GM23338 (cell line): ENCODE measurements at places on chromosomes 1 and 21. TPM values are rescaled to one million over a fixed set of nuclear protein-coding genes. Genes with fewer than 3 reads are reported as not detected.

GRCh38 chr1:148363439-148363810 lies 119.7 kb downstream of the PPIAL4G start:
- DNase-seq: no peak
- H3K27ac ChIP-seq: no peak overlapping the region
- H3K4me3 ChIP-seq: peak overlapping the region; percentile 58; the same call in 1 of the 2 replicates
- no peaks in the 10 kb centered on the region for H3K36me3 ChIP-seq

- no peaks in the 10 kb centered on the region for H3K36me3 ChIP-seq
- peak overlapping the region; percentile 65 for H3K4me3 ChIP-seq
- peaks cover 33% of the 10 kb centered on the region for H3K27me3 ChIP-seq
- H3K4me1 ChIP-seq: peaks cover 6% of the 10 kb centered on the region; the same call in 1 of the 2 replicates
Measured at GRCh38 chr1:180912211-180912800, 391 bp upstream of the KIAA1614 start.

- peak; percentile 23 for DNase-seq
- H3K36me3 ChIP-seq: no peaks in the 10 kb centered on the region
- H3K4me3 ChIP-seq: no peak overlapping the region
- H3K27me3 ChIP-seq: no peaks in the 10 kb centered on the region
- H3K27ac ChIP-seq: no peak overlapping the region
Measured at GRCh38 chr1:55584526-55585401, 369.6 kb upstream of the USP24 start.

- H3K27ac ChIP-seq: 0 out of 2 replicates have a peak overlapping the region, but pooled peaks have one; percentile 14
- no peak overlapping the region for H3K4me3 ChIP-seq
- H3K36me3 ChIP-seq: no peaks in the 10 kb centered on the region
- DNase-seq: no peak
- H3K4me1 ChIP-seq: peaks cover 14% of the 10 kb centered on the region
- H3K27me3 ChIP-seq: no peaks in the 10 kb centered on the region
Measured at GRCh38 chr1:9720785-9721605, 69.5 kb downstream of the PIK3CD start.

DNA sequence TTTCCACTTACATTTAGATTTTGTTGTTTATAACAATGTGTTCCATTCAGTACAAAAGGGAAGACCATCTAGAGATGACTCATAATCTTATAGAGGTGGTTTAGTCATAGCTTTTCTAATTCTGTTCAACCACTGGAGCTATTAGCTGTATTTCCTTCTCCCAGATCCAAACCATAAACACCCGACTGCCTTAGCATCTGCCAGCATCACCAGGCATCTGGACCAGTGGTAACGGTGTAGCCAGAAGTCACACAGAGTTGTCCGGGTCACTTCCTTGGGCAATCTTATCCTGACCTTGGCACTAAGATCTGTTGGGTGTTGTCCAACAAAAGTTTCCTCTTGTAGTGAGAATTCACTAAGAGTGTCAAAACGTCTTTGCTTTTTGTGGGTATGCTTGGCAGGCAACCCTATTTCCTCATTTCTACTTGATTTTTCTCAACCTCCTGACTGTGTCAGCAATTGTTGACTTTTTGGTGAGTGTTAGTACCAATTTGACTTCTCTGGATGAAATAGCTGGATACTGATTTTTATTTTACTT lies 372.1 kb upstream of the B3GALT2 start:
- no peak for DNase-seq
- H3K27me3 ChIP-seq: no peaks in the 10 kb centered on the region
- no peak overlapping the region for H3K4me3 ChIP-seq
- no peak overlapping the region for H3K27ac ChIP-seq
- H3K36me3 ChIP-seq: no peaks in the 10 kb centered on the region

The APP gene
- total RNA-seq: 383 and 444 TPM in 2 replicates

The ADGRB2 gene
- 20.9 and 27.8 TPM in 2 replicates for total RNA-seq

The TMEM81 gene
- total RNA-seq: 2.7 and 3.6 TPM in 2 replicates
